ENCODE measurements at places on chromosomes 1 and 21.

DNA sequence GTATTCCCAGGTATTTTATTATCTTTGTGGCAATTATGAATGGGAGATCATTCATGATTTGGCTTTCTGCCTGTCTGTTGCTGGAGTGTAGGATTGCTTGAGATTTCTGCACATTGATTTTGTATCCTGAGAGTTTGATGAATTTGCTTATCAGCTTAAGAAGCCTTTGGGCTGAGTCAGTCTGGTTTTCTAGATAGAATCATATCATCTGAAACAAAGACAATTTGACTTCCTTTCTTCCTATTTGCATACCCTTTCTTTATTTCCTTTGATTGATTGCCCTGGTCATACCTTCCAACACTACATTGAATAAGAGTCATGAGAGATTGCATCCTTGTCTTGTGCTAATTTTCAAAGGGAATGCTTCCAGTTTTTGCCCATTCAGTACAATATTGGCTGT is 8.0 kb downstream of the OR2L3 start:
- no peak for DNase-seq

- no peak for DNase-seq
Observed at GRCh38 chr1:17973694-17974093, 133.9 kb upstream of the IGSF21 start.

DNA sequence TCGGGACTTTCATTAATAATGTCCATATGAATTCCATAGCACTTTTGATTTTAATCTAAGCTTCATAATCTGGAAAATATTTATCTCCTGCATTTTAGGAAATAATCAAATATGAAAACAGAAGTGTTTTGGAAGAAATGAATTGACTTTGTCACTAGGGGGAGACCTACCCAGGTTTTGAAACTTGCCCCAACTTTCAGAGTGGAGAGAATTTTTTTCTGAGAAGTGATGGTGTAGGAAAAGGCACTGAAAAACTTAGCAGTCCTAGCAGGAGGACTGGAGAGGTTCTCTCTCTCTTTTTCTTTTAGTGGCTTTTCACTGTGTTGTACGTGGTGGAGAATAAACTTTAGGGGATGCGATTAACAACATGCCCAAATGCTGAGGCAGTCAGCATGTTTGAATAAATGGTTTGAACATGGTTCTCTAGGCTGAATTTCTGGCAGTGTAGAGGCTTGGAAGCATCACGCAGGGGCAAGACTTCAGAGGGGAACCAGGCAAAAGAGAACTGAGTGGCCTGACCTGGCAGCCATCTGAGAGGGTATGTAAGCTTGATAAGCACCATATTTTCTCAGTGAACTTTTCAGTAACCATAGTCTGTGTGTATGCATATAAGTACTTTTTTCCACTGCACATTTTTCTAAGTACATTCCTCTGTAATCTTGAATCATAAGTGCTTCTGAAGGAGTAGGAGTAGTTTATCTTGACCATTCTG is 68.3 kb upstream of the NEK7 start:
- no peak for DNase-seq

DNA sequence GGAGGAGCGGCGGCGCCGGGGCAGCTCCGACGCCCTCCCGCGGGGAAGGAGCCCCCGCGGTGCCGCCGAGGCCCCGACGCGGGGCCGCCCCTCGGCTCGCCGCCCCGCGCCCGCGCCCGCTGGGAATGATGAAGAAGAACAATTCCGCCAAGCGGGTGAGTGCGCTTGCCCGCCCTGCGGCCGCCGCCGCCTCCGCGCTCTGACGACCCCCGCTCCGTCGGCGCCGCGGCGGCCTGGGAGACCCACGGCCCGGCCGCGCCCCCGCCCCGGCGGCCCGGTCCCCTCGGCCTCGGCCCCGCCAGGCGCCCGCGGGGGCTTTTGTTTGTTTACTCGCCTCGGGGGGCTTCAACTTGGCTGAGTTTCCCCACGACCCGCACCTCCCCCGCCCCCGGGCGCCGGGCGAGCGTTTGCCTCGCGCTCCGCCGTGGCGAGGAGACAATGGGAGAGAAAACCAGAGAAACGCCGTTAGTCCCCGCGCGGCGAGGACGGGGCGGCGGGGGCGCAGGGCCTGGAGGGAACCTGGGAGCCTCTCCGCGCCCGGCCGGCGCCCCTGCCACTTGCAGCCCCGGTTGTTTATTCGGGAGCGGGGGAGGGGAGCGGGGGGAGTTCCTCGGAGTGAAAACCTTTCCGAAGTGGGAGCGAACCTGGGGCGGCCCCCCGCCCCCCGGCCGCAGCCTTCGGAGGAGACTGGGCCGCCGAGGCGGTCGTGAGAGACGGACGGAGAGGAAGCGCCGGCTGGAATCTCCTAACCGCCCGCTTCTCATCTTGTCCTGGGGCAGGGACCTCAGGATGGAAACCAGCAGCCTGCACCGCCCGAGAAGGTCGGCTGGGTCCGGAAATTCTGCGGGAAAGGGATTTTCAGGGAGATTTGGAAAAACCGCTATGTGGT is 661 bp downstream of the PLEKHO1 start:
- peak; percentile 76 for DNase-seq

- DNase-seq: no peak
Observed at GRCh38 chr1:209363112-209363511, 220.4 kb upstream of the CAMK1G start.

GRCh38 chr1:232139444-232139843 is 490.5 kb downstream of the SIPA1L2 start:
- no peak for DNase-seq

- no peak for DNase-seq
Observed at GRCh38 chr1:55695151-55695550, 480.0 kb upstream of the USP24 start.

GRCh38 chr1:6596886-6597776 is 5.5 kb downstream of the KLHL21 start:
- no peak for DNase-seq

DNA sequence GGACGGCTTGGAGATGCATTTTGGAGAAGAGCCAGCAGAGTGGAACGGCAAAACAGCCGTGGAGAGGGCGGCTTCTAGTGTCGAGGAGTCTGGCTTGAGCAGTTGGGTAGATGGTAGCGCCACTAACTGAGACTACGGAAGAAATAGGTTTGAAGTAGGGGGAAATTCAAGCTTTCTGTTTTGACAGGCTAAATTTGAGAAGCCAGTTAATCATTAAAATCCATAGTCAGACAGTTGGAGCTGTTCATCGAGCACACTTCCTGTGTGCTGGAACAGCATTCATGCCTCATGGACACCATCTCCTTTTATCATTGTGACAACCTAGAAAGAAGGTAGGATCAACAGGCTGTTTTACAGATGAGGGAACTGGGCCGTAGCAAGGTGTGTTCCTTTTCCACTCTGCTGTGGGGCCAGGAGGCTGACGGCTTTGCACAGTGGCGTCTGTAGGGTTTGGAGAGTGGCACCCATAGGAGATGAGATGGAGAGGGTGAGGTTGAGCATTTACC is 3.4 kb upstream of the PKLR start:
- DNase-seq: no peak

GRCh38 chr1:33094971-33095604 is 14.1 kb downstream of the AZIN2 start:
- DNase-seq: peak; percentile 74

DNA sequence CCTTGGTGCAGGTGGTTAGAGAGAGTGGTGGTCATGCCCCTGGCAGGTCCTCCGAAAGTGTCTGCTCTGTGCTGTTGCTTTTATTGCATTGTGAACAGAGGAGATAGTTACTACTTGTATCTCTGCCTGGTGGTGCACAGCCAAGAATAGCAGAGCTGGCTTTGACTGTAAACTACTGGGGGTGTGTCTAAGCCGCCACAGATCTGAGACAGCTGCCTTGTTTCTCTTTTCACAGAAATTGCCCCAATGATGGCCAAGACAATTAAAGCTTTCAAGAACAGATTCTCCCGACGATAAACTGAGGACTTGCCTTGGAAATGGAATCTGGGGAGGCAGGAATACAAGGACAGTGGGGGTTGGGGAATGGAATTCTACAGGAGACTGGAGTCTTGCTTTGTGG is 16.0 kb downstream of the ELOA start:
- DNase-seq: no peak

DNA sequence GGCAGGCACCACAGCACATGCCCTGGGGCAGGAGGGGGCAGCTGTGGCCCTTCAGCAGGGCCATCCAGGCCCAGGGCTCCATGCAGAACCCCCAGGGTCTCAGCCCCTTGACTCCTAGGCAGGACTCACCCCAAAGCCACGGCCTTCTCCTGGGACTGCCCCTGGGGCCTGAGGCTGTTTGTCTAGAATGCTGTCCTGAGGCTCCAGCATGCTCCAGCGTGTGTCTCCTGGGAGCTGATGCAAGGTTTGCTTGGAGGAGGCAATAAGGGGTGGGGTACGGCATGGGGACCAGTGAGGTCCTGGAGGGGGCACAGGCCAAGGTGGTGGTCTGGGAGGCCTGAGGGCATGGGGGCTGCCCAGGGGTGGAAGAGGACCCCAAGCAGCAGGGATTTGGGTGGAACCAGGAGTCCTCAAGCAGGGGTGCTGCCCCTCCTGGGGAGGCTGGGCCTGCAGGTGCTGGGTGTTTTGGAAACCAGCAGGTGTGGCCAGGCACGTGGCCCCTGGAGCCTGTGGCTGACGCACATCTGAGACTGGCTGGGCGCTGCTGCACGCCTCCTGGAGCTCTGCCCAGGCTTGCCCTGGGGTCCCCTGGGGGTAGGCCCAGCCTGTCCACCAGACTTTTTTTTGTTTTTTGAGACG is 7.8 kb upstream of the CALML6 start:
- peak; percentile 68 for DNase-seq

DNA sequence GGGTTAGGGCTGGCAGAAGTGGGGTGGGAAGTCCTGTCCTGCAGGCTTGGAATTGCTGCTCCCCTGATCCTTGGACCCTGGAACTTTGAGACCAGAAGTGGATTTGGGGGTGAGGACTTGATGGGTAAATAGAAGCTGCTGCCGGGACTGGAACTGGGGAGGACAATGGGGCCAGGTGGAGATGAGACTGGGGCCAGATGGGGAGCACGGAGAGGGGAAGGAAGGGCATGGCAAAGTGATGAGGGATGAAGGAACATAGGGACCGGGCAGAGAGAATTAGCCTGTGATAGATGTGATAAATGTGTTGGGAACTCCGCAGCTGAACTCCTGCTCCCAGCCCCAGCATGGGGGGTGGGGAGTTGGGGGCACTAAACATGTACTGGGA is 637 bp downstream of the NHLH1 start:
- peak; percentile 43 for DNase-seq

DNA sequence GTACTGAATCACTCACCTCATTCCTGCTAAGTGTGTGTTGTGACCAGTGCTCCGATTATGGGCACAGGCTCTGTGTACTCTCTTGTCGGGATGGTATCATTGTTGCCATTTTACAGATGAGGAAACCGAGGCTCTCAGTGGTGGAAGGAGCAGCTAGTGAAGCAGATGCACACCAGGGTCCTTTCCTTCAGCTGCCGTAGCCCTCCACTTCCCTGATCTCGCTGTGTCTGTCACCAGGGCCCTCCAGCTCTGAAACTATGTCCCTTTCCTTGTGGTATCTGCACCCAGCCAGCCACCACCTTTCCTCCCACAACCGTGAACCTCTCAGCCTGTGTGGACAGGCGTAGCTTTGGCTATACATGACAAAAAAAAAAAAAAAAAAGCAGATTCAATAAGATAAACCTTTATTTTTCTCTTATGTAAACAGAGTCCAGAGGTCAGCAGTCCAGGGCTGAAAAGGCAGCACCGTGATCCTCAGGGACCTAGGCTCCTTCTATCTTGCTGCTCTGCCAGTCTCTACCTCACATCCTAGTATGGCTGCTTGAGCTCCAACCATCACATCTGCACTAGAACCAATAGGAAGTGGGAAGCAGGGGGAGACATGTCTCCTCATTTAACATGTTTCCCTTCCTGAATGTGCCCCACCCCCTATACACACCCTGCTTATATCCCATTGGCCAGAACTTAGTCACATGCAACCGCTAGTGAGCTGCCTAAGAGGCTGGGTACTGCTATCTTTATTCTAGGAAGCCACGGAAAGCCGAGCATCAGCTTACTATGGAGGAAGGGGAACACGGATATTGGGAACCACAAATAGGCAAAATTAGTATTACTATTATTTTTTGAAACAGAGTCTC is 44.3 kb downstream of the TMEM51 start:
- no peak for DNase-seq

GRCh38 chr21:41095983-41096382 is 72.0 kb upstream of the BACE2 start:
- no peak for DNase-seq

GRCh38 chr1:233962878-233963277 is 58.4 kb downstream of the SLC35F3 start:
- DNase-seq: no peak

DNA sequence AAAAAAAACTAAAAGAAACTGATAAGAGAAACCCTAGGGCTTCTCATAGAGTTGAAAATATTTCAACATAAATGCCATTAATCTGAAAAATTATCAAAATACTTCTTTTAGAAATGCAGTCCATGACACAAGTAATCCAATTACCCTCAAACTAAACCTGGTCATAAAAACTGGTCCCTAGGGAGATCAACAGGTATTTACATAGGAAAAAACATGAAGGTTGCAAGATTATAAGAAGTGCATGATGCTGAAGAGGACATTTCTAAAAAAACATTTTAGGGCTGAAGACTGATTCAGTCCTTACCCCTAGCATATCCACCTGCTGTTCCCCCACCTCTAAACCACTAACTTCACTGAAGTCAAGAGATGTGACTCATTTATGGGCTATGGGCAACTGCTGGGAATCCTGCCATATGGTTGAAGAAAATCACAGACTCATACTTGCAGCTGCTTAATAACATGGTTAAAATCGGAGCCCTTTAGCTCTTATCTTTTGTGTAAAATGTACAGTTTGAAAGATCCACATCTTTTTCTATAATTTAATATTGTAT is 131.0 kb upstream of the RUNX1 start:
- DNase-seq: no peak

GRCh38 chr21:24785033-24785432 is 822.2 kb downstream of the MRPL39 start:
- DNase-seq: no peak

All from type B pancreatic cell (in vitro differentiated cells).